ENCODE measurements at places on chromosomes 12 and 14.
A peak's percentile ranks its signal among the peaks of the same experiment; 100 is the strongest.

DNA sequence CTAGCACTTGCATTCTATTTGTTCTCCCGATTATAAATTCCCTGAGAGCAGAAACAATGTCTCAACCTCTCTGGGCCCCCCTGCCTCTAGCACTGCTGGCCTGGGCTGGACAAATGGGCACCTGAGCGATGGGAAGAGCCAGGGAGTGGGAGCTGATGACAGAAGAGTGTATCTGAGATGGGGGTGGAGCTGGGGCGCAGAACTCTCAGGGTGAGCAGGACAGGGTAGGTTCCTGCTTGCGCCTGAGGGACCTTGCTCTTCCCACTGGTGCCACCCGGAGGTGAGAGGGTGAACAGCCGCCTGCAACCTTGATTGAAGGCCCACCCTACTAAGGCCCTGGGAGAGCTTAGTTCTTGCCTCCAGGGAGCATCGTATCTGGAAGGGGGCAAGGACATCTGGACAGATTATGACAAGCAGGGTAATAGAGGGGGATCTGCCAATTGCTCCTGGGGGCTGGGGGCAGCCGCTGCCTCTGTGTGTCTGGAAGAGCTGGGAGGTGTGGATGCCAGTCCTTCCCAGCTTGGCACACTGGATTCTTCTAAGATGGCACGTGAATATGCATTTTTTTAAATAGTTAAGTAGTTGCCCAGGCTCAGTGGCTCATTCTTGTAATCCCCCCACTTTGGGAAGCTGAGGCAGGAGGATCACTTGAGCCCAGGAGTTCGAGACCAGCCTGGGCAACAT, 43.0 kb upstream of the TSPAN9 start:
- peak; percentile 58 for DNase-seq

GRCh38 chr14:62711351-62712023, 333.8 kb downstream of the KCNH5 start:
- DNase-seq: no peak

GRCh38 chr14:32364941-32365340, 35.8 kb downstream of the AKAP6 start:
- no peak for DNase-seq

DNA sequence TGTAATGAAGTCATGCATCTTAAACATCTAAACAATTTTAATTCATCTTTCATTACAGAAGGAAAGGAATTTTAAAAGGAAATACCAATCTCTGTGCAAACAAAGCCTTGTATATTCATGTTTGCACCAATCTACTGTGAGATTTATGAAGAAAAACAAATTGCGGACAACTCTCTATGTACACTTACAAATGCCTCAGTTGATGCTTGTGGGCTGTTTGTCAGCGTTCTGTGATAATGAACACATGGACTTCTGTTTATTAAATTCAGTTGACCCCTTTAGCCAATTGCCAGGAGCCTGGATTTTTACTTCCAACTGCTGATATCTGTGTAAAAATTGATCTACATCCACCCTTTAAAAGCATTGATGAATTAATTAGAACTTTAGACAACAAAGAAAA, 5.4 kb downstream of the GPR65 start:
- DNase-seq: no peak

DNA sequence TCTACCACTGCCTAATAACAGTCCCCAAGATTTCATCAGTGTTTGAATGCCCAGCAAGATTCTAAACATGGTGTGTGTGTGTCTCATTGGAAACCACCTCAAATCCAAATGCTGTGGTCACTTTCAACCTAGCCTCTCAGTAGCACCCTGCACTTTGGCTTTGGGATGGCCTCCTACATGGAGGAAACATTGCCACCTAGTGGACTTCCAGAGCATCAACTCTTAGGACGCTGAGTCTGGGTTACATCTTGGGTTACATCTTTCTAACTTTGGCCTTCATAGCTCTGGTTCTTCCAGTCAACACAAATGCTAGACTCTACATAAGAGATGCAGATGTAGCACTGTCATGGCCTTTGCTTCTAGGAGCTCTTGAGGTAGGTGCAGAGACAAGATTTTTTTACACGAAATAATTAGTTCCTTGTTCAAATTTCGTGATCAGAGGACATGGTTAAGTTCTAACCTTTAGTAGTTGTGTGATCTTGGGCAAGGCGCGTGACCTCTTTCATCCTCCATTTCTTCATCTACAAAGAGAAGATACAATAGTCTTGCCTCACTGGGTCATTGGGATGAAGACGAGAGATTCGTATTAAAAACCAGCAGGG, 113.5 kb upstream of the VASH1 start:
- DNase-seq: no peak

DNA sequence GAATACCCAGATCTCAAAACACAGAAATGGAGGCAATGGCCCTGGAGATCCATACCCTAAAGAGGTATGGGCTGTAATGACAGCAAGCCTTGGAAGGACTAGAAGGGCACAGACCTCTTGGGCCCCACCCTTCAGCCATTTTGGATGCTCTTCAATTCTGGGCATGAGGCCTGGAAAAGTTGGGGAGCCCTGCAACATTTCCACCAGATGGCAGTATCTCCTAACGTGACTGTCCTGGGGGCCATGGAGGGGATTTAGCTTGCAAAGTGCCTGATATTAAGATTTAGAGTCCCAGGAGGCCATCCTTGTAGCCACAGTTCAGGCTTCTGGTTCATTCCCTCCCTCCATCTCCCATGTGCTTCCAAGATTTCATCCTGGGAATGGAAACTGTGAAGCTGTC, 30.2 kb downstream of the KCNA5 start:
- DNase-seq: no peak

GRCh38 chr14:105527381-105527825, 1.0 kb downstream of the TMEM121 start:
- no peak for DNase-seq

GRCh38 chr12:22042976-22043669, 2.9 kb upstream of the CMAS start:
- DNase-seq: no peak

- no peak for DNase-seq
These were observed 1.3 kb downstream of the NAA30 start for GRCh38 chr14:57391517-57392195.

GRCh38 chr12:64608901-64609535, 1.3 kb upstream of the RASSF3 start:
- DNase-seq: no peak

DNA sequence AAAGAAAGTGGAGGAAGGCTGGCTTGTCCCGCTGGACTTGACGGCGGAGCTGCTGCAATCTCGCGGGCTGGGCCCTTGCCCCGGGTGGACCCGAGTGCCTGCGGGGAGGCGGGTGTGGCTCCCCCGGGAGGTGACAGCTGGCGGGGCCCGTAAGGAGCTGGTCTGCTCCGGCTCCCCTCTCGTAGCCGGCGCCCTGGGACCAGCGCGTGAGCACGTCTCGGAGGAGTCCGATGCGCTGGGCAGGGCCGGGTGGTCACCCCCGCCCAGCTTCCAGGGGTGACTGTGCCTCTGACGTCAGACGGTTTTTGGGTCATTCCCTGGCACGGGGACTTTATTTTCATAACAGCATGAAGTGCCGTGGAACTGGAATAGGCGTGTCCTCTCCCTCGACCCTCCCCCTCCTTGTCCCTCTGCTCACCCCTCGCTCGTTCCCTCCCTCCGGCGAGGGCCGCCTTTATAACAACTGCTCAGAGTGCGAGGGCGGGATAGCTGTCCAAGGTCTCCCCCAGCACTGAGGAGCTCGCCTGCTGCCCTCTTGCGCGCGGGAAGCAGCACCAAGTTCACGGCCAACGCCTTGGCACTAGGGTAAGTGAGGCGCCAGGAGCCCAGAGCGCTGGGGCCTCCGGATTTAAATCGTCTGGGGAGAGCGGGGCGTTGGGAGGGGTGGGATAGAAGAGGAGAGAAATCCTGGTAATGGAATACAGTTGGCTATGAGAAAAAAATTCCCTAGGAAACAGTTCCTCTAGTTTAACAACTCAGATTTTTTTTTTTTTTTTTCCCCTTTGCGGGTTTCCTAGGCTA, at the start of gene GPRC5A:
Gene GPRC5A (plus strand): TSS at position 483 of the 801 bp plus-strand sequence. CDS start 16,688 bp downstream, outside the sequence.
- peak; percentile 91 for DNase-seq

DNA sequence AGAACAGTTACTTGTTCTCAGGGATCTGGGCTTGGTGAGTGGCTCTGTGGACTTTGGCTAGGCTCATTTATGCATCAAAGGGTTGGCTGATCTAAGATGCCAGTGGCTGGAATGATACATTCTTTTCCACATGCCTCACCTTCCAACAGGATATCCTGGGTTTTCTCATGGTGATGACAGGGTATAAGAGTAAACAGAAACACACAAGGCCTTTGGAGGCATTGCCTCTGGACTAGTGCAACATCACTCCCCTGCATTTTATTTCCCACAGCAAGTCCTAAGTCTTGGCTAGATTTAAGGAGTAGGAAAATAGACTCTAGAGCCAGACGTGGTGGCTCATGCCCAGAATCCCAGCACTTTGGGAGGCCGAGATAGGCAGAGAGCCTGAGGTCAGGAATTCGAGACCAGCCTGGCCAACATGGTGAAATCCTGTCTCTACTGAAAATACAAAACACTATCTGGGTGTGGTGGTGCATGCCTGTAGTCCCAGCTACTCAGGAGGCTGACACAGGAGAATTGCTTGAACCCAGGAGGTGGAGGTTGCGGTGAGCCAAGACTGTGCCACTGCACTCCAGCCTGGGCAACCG, 47.9 kb downstream of the RPH3A start:
- no peak for DNase-seq

GRCh38 chr14:104321802-104322130, 183.4 kb downstream of the KIF26A start:
- peak; percentile 31 for DNase-seq

DNA sequence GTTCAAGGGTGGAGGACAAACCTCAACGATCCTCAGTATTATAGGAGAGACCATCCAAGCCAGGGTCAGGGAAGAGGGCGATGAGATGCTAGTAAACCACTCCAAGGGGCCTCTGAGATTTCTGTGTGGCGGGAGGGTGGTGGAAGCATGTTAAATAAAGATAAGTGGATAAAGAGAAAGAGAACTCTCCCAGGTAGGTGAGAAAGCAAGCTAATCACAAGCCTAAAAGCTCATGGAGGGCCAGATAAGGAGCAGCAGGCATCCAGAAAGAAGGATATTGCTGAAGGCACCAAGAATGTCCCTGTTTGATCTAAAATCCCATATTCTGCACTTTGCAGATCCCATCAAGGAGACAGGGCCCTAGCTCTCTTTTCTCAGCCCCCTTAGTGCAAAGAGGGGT, 48.3 kb upstream of the PARP11 start:
- no peak for DNase-seq

DNA sequence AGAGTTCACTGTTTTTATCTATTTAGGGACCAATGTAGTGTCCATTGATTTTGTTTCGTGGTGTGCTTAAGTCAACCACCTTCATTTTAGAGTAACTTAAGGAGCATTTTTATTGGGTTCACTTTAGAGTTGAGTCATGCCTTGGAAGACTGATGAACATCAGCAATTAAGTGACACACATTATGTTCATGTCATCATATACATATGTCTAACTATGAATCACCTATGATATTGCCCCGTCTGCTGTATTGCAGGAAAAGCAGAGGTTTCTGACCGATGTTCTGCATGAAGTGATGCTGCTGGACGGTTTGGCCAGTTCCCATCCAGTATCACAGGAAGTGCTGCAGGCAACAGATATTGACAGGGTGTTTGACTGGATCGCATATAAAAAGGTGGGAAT, 227.1 kb downstream of the TRHDE start:
- DNase-seq: no peak

DNA sequence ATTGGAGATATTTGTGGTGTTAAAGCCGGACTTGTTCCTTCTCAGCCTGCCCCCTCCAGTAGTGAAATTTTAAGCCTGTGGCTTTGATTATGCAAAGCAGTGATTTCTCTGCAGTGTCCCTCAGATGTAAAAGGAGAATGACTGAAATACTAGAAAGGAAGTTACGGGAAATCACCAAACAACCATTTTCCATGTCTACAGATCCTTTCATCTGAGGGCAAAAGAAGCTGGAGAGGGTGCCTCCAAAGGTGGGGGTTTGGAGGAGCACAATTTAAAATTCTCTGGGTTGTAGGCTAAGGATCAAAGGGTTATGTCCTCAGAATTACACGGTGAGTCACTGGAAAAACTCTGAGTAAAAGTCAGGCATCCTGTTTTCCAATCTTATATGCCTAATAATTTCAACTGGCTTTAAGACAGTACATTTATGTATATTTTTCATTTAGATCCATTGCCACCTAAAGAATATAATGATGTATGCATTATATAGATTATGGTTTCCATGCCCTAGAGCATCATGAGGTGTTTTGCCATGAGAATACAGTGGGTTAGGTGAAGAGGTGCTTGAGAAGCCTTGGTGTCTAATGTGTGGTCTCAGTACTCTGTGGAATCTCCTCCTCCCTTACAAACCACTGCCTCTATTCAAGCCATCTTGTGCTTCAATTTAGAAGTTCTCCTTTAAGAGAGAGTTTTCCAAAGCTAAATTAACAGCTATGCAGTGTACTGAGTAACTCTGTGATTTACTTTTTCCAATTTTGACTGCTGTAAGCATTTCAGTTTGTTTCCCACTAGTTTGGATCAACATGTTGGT, 362.1 kb downstream of the RAD51B start:
- no peak for DNase-seq

DNA sequence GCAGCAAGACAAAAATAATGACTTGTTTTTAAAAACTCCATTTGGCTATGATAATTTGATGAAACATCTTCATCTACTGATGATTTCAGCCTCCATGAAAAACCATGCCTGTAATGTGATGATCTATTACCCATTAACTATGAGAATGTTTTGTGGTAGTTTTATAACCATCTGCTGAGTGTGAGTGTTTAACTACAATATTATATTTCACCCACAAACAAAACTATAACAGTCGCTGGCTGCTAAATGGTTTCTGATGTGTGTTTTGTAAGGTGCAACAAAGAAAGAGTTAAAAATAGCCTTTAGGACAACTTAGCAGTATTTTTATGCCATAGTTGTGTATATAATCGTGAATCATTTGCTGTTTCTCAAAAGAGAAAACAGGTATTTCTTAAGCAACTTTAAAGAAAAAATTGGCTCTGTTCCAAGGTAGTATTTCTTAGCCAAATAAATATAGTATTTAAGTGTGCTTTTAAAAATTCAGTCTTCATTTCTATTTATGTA, 4.9 kb downstream of the PTHLH start:
- DNase-seq: no peak

- DNase-seq: no peak
These were observed 2.6 kb downstream of the MYF6 start for GRCh38 chr12:80709811-80710726.

DNA sequence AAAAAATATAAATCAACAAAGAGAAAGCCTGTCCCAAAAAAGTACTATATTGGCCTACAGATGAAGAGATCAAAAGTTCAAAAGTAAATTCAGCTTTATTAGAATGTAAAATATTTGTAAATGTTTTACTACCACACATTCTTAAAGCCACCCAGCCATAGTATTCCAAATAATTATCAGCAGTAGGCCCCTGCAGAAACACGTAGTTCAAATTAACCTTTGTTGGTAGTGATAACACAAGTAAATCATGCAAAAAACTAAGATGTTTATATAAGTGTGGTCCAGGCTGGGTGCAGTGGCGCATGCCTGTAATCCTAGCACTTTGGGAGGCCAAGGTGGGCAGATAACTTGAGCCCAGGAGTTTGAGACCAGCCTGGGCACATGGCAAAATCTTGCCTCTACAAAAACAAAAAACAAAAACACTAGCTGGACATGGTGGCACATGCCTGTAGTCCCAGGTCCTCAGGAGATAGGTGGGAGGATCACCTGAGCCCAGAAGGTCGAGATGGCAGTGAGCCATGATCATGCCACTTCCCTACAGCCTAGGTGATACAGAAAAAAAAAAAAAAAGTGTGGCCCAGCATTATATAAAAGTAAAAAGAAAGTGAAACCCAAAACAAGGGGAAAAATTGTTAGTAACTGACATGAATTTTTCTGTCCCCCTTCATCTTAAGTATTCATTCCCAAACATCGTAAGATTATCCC, 17.9 kb downstream of the SPTLC2 start:
- no peak for DNase-seq
